ENCODE measurements at places on chromosomes 6 and 20. TPM values are rescaled to one million over a fixed set of nuclear protein-coding genes. Genes with fewer than 3 reads are reported as not detected.
A peak's percentile ranks its signal among the peaks of the same experiment; 100 is the strongest.

DNA sequence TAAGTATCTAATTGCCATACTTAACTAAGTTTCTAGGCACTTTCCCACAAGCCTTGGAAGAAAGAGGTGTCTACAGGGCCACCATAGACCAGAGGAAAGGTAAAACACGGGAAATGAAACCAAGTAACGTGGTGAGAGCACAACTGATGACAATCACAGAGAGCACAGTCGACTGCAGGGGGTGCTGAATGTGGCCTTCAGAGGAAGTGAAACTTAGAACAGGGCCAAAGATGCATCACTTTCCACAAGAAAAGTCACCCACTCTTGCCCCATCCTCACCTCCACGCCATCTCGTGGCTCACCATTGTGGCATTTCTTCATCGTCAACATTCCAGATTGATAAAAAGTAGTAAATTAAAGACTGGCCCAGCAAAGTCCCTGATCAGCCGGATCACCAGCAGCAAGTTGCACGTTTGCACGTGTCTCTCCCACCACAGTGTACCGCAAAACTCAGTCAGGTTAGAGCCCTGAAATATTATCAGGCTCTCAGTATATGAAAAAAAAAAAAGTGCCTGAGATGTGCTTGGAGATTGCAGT is 31.4 kb downstream of the HIVEP2 start:
- H3K4me3 ChIP-seq, result no peak overlapping the region
- no peaks in the 10 kb centered on the region for H3K36me3 ChIP-seq
- no peaks in the 10 kb centered on the region for H3K27me3 ChIP-seq
- no peak for DNase-seq
- H3K4me1 ChIP-seq, result no peaks in the 10 kb centered on the region
- no peak overlapping the region for H3K27ac ChIP-seq

DNA sequence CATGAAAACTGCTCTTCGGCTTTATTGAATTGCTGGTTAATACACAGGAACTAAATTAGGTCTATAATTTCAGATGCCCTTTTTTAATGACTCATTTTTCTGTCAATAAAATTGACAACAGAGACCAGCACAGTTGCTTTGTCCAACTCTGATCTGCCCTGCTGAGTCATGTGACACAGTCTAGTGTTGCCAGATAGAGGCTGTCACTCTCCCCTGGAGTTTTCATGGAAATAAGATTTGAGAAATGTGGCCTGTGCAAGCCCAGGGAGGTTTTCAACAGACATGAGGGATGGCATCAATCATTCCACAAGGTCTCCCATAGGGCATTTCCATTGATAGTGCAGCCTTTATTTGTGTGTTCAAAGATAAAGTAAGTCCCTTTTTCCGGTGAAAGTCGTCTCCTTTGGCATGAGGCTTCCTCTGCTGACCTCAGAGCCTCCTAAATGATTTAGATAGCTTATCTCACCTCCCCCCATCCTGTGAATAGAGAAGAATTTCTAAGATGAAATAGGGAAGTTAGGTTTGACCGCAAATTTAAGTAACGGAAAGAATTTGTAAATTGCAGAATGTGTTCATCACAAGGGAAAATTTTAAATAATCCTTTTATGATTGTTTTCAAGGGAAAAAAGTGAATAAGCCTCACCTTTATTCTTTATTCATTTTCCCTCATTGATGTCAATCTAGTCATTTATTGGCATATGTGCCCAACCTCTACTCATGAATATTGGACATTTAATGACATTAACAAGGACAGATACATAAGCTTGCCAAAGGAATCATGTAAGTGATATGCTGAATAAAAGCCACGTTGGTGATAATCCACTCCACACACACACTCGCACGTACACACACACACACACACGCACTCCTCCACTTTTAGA is 277.7 kb downstream of the ADGB start:
- no peak overlapping the region for H3K27ac ChIP-seq
- H3K36me3 ChIP-seq, result no peaks in the 10 kb centered on the region
- H3K4me1 ChIP-seq, result peaks cover 9% of the 10 kb centered on the region
- no peak for DNase-seq

DNA sequence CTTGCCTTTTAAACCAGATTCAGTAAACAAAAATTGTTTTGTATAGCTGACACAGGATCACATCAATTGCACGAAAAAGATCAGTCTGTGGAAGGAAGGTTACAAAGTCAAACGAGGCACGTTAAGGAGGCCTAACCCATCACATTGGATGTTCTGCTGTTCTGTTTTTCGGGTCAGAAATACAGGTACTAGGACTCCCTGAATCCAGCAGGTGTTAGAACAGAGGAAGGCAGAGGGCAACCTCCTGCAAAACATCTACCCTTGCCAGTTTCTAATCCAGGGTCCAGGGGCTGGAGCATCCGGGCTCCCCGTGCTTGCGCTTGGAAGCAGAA is 64.6 kb downstream of the PLG start:
- H3K36me3 ChIP-seq, result peaks cover 7% of the 10 kb centered on the region
- peak overlapping the region; percentile 60 for H3K4me3 ChIP-seq
- H3K27me3 ChIP-seq, result peaks cover 16% of the 10 kb centered on the region
- no peak overlapping the region for H3K27ac ChIP-seq
- no peaks in the 10 kb centered on the region for H3K4me1 ChIP-seq
- DNase-seq, result no peak

ID1 gene
- 133 TPM for total RNA-seq

- H3K36me3 ChIP-seq, result no peaks in the 10 kb centered on the region
- no peaks in the 10 kb centered on the region for H3K4me1 ChIP-seq
- H3K27ac ChIP-seq, result no peak overlapping the region
- no peak for DNase-seq
These were observed 122.7 kb downstream of the GFRAL start for GRCh38 chr6:55450005-55450404.

- H3K27me3 ChIP-seq, result no peaks in the 10 kb centered on the region
- no peak for DNase-seq
These were observed 11.1 kb downstream of the SAMD3 start for GRCh38 chr6:130211691-130212090.

Data from neural progenitor cell (in vitro differentiated cells).